ENCODE measurements at places on chromosomes 4 and X.

GRCh38 chr4:89684536-89684935, 152.4 kb downstream of the SNCA start:
- DNase-seq, result no peak

DNA sequence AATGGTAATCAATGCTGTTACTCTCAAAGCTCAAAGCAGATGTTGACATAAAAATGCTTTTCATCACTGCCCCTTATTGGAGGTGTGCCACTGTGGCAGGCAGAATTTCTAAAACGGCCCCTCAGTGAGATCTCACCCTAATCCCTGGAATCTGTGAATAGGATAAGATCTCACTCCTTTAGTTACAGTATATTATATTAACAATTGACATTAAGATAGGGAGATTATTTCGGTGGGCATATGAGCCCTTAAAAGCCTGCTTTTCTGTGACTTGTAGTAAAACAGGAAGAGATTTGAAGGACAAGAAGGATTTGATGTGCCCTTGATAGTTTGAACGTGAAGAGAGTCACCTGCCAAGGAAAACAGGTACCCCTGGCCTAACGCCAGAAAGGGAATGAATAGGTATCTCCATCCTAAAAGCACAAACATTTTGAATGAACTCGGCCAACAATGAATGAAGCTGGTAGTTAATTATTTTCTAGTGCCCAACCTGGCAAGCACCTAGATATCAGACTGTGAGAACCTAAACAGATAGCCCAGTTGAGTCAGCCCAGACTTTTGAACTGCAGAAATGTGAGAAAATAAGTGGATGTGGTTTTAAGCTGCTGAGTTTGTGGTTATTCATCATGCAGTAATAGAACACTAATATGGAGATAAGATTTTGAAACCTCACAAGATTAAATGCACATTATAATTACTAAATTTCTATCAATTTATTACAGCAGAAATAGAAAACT, 881.6 kb downstream of the PCDH18 start:
- peak; percentile 96 for DNase-seq

- DNase-seq, result no peak
Observed at GRCh38 chr4:55078987-55079386, 46.4 kb downstream of the KDR start.

- no peak for DNase-seq
Observed at GRCh38 chr4:84699001-84699671, 116.2 kb downstream of the CDS1 start.

DNA sequence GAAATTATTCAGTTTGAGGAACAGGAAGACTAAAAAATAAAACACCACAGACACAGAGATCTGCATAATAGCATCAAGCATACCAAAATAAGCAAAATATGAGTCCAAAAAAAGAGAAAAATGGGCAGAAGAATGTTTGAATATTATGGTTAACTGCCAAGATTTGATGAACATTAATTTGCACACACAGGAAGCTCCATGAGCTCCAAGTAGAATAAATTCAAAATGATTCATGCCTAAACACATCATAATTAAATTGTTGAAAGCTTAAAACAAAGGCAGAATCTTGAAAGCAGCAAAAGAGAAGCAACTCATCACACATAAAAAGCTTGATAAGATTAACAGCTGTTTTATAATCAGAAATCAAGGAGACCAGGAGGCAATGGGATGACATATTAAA, 156.6 kb upstream of the ARSJ start:
- DNase-seq, result no peak

DNA sequence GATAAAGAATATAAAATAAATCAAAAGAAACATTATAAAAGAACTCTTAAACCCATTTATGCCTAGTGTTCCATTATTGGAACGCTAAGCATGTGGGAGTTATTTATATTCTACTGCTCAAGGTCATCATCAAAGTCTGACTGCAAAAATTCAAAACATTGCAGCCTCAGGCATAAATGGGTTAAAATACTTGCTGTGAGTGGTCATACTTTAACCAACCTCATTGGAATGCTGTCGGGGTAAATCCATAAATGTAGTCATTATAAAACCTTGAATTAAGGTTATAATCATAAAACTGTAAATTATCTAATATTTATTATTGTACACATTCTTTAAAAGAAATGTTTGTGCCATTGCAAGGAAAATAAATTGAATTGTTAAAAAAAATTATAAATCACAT, 55.0 kb downstream of the RPS6KA6 start:
- no peak for DNase-seq

GRCh38 chrX:116493271-116493670, 30.5 kb upstream of the CT83 start:
- DNase-seq, result no peak

GRCh38 chrX:140764401-140764919, 54.9 kb downstream of the LINC00632 start:
- no peak for DNase-seq

DNA sequence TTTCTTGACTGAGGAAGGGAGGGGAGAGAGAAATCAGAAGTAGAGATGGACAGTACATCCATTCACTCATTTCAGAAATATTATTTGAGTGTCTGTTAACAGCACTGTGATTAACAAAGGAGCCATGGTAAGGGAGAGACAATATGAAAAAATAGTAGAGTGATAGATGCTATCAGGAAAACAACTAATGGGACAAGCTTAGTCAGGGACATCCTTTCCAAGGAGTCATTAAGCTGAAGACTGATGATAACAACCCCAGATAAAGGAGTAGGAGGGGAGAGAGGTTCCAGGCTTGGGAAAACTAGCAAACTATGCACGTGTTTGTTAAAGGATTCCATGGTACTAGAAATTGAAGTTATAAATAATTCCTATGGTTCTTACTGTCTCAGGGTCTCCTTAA, 122.2 kb downstream of the CBR4 start:
- DNase-seq, result no peak

DNA sequence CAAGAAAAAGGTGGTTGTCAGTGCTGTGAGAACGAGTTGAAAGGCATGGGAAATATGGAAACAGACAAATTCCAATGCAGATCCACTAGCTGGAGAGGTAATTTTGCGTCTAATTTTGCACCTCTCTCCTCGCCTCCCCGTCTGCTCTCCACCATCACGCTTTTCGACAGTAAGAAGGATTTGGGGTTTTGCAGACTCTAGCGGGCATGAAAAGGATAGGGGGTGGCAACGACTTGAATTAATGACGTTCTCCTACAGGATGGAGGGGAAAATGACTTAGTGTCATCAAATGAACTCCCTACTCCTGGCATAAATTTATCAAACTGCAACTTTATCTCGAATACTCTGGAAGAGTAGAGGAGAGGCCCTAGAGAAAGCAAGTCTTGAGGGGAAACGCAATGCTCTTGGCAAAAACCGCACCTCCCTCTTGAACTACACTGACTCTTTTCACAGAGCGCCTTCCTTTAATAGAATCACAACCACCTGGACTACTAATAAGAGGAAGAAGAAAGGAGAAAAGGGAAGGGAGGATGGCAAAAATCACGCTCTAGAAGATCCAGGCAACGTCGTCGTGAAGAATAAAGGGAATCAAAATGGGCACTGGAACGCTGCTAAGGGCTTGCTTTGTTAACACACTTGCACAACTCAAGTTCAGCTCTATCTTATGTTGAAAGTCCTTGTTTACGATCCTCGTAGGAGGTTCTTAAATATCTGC, 871 bp upstream of the SLITRK2 start:
- no peak for DNase-seq

Measured in DMS153 (cell line).